IMR-90 (cell line): ENCODE measurements at places on chromosomes 16 and 17. TPM values are rescaled to one million over a fixed set of nuclear protein-coding genes. Genes with fewer than 3 reads are reported as not detected.
A peak's percentile ranks its signal among the peaks of the same experiment; 100 is the strongest.

- H3K4me1 ChIP-seq = peaks cover 38% of the 10 kb centered on the region
- no peaks in the 10 kb centered on the region for H3K27me3 ChIP-seq
- H3K27ac ChIP-seq = 0 out of 2 replicates have a peak overlapping the region, but pooled peaks have one; percentile 2
- H3K36me3 ChIP-seq = no peaks in the 10 kb centered on the region
- DNase-seq = no peak
Observed at GRCh38 chr17:50035421-50035879, 20.5 kb upstream of the ITGA3 start.

DNA sequence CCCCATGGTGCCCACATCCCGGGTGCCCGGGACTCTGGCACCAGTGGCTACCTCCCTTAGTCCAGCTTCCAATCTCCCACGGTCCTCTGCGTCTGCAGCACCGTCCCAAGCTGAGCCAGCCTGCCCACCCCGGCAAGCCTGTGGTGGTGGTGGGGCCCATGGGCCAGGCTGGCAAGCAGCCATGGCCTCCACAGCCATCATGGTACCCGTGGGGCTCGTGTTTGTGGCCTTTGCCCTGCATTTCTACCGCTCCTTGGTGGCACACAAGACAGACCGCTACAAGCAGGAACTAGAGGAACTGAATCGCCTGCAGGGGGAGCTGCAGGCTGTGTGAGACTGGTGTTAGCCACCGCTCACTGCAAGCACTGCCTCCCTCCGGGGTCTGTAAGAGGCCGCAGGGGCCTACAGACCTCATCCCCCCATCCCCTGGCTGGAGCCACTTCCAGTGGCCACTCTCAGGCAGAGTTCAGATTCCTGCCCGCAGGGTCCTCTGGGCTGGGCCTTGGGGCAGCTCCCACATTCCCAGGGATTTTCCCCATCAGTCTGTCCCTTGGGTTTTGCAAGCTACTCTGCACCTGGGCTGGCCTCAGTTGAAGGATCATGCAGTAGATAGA is 3.9 kb upstream of the SETD1A start:
- no peaks in the 10 kb centered on the region for H3K27me3 ChIP-seq
- peaks cover 9% of the 10 kb centered on the region for H3K4me1 ChIP-seq
- H3K4me3 ChIP-seq = no peak overlapping the region
- peak; percentile 71 for DNase-seq
- no peak overlapping the region for H3K27ac ChIP-seq

GRCh38 chr16:14292051-14292825 is 221.1 kb downstream of the MRTFB start:
- peaks cover 4% of the 10 kb centered on the region; the same call in 1 of the 2 replicates for H3K27me3 ChIP-seq
- H3K36me3 ChIP-seq = no peaks in the 10 kb centered on the region
- no peak for DNase-seq

- no peak overlapping the region for H3K4me3 ChIP-seq
- no peak for DNase-seq
- H3K36me3 ChIP-seq = no peaks in the 10 kb centered on the region
- no peaks in the 10 kb centered on the region for H3K4me1 ChIP-seq
- H3K27me3 ChIP-seq = no peaks in the 10 kb centered on the region
Observed at GRCh38 chr16:12646098-12646489, 157.6 kb downstream of the CPPED1 start.

The TLK2 gene
- 35.7 and 42.2 TPM in 2 replicates for total RNA-seq

The PRAC1 gene
- total RNA-seq = not detected in 2 replicates

GRCh38 chr16:521381-522210 is 5.9 kb upstream of the CAPN15 start:
- no peaks in the 10 kb centered on the region for H3K27me3 ChIP-seq
- peaks cover 15% of the 10 kb centered on the region for H3K4me1 ChIP-seq
- DNase-seq = no peak
- no peak overlapping the region for H3K27ac ChIP-seq
- H3K36me3 ChIP-seq = peaks cover 32% of the 10 kb centered on the region

DNA sequence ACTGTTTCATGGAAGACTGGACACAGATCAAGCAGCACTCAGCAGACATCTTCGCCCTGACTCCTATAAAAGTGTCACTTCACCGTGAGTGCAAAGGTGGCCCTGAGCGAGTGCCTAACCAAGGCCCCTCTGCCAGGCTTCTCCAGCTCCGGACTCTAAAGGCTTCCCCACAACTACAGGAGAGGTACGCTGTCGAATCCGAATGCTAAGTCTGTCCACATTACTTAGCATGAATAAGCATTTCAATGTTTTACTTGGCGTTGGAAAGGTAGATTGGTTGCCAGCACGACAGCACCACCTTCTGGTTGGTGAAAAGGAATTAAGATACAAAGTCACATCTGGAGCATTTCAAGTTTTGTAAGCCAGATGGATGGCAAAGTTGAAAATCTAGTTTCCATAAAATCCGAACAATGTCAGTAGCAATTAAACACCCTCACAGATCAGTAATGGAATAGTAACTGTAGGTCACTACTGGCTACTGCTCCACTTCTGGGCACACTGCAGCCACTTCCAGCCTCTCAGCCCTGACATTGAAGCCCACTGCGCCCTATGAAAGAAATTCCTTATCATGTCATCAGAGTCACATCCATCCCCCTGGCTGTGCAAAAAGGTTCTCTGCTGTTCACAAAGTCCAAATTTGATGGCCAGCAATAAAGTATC is 100.9 kb downstream of the PARN start:
- H3K4me3 ChIP-seq = peak overlapping the region; percentile 26; the same call in 1 of the 2 replicates
- H3K27me3 ChIP-seq = no peaks in the 10 kb centered on the region
- H3K27ac ChIP-seq = peak overlapping the region; percentile 84
- H3K4me1 ChIP-seq = peaks cover 8% of the 10 kb centered on the region
- no peaks in the 10 kb centered on the region for H3K36me3 ChIP-seq

DNA sequence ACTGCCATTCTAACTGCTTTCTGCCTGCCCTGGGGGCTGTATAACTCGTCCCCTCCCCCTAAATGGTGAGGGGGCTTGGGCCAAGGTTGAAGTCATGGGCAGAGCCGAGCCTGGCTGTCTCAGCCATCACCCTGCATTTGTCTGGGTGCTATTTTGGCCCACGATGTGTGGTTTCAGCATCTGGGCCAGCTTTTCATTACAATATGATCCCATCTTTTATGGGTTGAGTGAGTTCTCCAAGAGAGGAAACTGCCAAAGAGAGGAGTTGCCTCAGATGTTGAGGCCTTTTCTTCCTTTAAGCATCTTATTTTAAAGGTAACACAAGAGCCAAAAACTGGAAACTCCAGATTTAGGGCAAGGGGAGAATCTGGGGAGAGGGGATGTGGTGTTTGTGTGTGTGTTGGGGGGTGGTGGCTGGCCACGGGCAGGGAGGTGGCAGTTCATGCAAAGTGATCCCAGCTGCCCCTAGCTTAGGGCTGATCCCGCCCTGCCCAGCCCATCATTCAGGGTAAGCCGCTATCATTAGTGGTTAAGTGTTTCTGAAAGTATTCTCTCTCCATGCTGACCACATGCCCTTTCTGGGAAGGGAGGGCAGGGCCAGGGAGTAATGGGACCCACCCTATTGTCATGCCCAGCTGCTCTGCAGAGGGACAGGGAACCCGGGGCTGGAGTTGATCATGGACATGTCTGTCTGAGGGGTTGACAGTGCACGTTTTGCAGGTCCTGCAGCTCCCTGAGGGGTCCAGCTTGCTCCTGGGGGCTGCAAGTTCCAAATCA is 83.2 kb upstream of the CLEC18A start:
- no peak overlapping the region for H3K4me3 ChIP-seq
- no peaks in the 10 kb centered on the region for H3K27me3 ChIP-seq
- peaks cover 6% of the 10 kb centered on the region; the same call in 1 of the 2 replicates for H3K4me1 ChIP-seq
- DNase-seq = no peak
- H3K36me3 ChIP-seq = peaks cover 8% of the 10 kb centered on the region

DNA sequence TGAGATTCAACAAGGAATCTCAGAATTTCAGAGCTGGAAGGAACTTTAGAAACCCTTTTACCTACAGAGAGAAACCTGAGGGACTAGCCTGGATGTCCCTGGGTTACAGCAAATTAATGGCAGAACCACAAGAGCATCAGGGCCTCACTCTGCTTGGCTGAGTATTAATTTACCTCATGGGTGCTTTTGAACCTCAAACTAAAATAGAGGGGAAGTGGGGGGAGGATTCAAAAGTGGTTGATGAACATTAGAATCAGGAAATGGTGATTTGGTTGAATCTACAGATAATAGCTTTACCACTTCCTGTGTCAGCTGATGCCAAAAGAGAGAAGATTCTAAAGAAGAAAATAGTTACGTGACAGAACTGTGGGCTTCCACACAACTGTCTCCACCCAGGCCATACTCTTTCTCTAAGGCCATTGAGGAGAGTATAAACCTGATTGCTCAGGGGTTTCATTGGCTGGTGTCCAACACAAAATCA is 11.3 kb upstream of the SKAP1 start:
- no peak overlapping the region for H3K27ac ChIP-seq
- H3K27me3 ChIP-seq = peaks cover 64% of the 10 kb centered on the region
- H3K4me3 ChIP-seq = no peak overlapping the region
- no peak for DNase-seq
- no peaks in the 10 kb centered on the region for H3K36me3 ChIP-seq

The CNGB1 gene
- total RNA-seq = not detected in 2 replicates
